ENCODE measurements at places on chromosomes 11 and 22.
A peak's percentile ranks its signal among the peaks of the same experiment; 100 is the strongest.

- DNase-seq, result peak; percentile 53
Observed at GRCh38 chr22:44080936-44081861, 57.1 kb downstream of the PARVB start.

GRCh38 chr11:69361466-69361865 lies 67.5 kb downstream of the MYEOV start:
- DNase-seq, result no peak

- DNase-seq, result no peak
Observed at GRCh38 chr11:85682330-85683305, 3.4 kb downstream of the CCDC89 start.

DNA sequence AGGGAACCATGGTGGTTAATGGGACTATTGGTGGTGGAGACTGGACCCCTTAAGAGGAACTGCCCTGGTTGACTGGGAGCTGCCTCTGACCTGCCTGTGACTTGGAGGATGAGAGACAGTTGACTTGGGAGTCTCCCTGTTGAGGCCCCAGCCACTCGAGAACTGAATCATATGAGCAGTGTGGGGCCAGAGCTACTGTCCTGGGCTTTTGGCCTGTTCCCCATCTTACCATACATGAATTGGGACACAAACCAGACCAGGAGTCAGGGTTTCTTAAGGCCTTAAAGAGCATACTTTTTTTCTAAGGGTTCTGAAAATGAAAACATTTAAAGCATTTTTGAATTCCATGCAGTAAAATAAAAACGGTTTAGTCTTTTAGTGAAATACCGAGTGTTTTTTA lies 92.8 kb downstream of the TEAD1 start:
- DNase-seq, result no peak

- DNase-seq, result no peak
Observed at GRCh38 chr22:19180234-19180633, 1.7 kb upstream of the SLC25A1 start.

DNA sequence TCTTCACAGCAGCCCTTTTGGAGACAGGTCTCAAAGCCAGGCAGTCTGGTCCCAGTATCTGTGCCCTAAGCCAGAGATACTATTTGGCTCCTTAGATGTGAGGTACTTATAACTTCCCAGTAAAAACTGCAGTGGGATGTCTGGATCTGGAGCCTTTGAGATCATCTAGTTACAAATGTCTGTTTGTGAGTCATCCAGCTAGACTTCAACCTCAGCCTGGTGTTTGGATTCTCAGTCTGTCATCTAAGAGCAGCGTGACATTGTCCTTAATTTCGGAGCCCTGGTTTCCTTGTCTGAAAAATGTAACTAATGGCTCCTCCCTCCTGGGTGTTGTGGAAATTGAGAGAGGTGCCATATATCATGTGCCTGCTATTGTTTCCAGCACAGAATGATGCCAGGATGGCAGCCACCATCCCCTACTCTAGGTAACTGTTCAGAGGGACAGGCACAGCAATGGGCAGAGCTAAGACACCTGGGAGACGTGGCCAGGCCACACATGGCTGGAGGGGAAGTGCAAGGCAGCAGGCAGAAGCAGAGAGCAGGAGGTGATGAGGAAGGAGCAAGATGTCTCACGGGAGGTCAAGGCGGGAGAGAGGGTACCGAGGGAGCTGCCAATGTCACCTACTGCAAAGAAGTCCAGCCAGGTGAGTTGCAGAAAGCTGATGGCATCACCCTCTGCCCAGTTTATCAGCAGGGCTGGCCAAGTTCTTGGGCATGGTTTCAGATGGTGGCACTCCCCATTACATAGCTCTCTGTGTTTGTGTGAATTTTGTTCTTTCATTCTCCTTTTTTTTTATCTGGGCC lies 20.6 kb upstream of the ST3GAL4 start:
- DNase-seq, result no peak

- DNase-seq, result no peak
Observed at GRCh38 chr11:63872800-63873197, 33.9 kb downstream of the MARK2 start.

DNA sequence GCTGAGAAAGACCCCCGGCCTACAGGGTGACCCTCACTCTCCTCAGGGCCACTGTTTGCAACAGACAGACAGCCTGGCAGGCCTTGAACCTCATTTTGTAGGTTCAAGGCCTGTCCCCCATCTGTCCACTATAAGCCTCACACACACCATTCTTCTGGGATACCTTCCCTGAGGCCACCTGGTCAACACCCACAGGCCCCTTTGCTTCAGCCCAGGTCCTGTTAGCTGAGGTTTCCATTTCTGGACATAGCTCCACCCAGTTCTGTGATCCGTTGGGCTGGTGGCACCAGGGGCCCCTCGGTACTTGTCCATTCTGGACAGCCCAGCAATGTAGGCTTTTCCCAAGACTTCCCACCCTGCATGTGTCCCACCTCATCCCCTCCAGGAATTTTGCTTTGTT lies 3.1 kb downstream of the MIF start:
- no peak for DNase-seq

DNA sequence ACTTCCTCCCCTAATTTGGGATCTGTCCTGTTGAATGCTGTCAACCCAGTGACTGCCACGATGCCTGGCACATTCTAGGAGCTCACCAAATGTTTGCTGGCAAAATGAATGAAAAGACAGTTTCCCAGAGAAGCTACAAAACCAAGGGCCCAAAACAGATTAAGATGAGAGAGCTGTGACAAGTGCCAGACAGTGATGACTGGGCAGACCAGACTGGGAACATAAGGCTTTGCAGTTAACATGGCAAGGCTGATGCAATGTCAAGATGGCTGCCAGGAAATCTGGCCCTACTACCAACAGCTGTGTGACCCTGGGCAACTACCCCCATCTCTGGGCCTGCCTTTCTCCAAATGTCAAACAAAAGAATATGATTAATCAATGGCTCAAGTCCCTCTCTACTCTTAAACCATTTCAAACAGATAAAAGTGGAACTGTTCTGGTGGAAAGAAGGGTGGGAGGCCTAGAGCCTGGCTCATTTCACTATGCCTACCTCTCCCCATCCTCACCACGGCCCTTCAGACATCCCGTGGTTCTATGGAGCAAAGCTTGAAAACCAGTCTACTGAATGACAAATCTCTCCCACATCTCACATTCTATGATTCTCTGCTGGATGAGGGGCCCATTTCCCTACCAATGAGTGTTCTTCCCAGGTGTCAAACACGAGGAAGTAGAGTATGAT lies 12.8 kb downstream of the AP1B1 start:
- DNase-seq, result no peak

GRCh38 chr11:113567867-113568544 lies 92.8 kb upstream of the DRD2 start:
- no peak for DNase-seq

DNA sequence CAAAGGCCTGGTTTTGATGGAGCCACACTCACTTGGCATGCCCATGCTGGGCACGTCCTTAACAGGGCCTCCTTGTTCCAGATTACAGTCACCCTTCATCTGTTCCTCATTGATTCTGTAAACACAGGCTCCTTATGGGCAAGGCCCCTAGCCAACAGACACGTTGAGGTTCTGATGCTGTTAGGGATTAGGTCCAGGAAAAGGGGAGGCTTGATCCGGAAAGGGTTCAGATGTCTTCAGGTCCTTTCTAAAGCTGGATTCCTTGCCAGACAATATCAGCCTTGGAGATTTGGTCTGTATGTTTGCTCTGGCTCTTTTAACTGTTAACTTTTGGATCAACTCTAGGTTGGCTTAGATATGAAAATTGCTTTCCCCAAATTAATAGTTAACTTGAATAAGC lies 46.9 kb upstream of the PRSS23 start:
- DNase-seq, result no peak

- no peak for DNase-seq
Observed at GRCh38 chr11:126768702-126769101, 231.9 kb downstream of the KIRREL3 start.

DNA sequence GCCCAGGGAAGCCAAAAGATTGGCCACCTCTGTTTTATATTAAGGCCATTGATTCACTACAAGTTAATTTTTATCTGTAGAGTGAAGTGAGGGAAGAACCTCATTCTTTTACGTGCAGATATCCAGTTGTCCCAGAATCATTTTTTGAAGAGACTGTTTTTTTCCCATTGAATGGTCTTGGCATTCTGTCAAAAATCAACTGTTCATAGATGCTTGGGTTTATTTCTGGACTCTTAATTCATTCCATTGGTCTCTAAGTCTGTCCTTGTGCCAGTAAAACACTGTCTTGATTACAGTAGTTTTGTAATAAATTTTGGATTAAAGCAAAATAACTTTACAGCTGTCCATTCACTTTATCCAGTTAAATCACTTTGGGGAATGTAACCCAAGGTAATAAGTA lies 26.8 kb downstream of the WBP2NL start:
- DNase-seq, result no peak

- DNase-seq, result no peak
Observed at GRCh38 chr11:77636731-77637344, 756 bp downstream of the CLNS1A start.

GRCh38 chr22:23073526-23074229 lies 3.4 kb downstream of the GNAZ start:
- DNase-seq, result no peak

DNA sequence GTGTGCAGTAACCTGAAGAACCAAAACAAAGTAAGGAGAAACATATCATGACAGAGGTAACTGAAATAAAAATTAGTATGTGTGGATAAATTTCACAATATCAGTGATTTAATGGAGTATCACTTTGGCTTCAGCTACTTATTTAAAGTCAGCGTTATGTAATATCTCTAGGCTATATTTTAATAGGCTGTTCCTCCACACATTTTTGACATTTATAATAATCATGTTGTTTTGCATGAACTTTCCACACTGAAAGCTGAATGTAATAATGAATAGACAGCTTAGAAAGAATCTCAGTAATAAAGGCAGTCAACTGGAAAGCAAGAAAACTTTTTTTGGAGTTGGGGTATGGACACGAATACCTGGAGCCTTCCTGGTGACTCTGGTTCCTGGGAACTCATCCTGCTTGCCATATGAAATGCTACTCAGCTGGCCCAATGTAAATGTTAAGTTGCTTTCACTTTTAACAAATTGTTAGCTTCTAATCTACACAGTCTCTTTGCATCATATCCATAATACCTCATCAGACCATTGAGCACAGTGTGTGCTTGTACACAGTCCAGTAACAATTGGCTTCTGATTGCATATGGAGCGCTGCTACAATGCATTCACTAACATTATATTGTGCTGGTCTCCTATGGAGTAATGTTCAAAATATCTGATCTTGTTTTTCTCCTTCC lies 257.7 kb downstream of the SOX6 start:
- DNase-seq, result no peak

DNA sequence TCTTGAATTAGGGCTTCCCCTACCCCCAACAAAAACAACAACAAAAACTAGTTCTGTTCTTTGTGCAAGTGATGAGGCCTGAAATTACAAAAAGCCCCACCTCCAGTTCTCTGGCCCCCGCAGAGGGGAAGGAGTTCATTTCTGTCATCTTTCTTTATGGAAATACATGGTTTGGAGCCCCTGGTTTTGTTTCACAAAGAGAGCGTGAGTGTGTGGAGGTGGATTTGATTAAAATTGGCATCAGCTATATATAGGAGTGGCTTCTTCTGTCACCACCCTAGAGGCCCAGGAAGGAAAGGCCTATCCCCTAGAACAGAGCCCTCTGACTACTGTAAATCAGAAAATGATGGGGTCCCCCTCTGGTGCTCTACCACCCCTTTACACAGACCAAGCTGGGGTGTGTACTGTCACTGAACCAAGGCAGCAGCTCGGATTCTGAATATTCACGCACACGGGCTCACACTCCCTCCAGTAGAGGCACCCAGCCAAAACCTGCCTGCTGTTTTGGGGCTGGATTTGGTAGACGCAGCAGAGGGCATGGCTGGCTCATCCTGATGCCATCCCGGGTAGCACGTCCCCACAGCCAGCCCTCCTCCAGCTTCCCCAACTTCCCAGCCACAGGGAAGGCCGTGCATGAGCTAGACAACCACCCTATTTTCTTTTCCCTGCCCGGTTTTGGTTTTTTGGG lies 19.4 kb downstream of the RCOR2 start:
- DNase-seq, result no peak

DNA sequence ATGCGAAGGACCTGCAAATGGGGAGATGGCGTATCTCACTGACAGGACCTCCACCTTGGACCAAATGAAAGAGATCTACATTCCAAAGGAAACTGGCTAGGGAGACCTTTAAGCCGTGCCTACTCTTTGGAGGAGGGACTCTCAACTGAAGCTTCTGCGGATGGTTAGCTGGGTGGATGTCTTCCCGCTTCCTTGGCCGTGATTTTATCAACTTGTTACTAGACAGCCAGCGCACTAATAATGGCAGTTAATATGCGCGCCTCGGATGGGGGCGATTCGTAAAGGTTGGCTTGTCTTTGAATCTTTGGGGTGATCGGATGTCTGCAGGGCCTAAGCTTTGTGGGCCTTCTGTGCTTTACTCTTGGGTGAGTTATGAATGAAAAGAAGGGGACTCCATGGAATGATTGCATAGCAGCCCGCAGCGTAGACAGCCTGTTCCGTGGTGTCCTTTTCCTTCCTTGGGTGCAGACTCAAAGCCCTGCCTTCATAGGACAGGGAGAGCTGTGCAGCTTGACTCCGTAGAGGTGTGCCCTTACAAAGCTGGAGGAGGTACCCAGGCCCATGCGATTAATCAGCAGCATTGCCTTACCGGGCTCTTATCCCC lies 1.5 kb downstream of the ZNRF3 start:
- no peak for DNase-seq

GRCh38 chr11:125489166-125489565 lies 6.9 kb downstream of the FEZ1 start:
- no peak for DNase-seq

GRCh38 chr11:131392528-131393255 lies 22.3 kb downstream of the NTM start:
- no peak for DNase-seq

GRCh38 chr22:31912407-31912743 lies 32.0 kb upstream of the YWHAH start:
- DNase-seq, result no peak

- no peak for DNase-seq
Observed at GRCh38 chr11:36928621-36929020, 330.6 kb upstream of the RAG2 start.

GRCh38 chr22:25722626-25723025 lies 19.4 kb upstream of the MYO18B start:
- no peak for DNase-seq

DNA sequence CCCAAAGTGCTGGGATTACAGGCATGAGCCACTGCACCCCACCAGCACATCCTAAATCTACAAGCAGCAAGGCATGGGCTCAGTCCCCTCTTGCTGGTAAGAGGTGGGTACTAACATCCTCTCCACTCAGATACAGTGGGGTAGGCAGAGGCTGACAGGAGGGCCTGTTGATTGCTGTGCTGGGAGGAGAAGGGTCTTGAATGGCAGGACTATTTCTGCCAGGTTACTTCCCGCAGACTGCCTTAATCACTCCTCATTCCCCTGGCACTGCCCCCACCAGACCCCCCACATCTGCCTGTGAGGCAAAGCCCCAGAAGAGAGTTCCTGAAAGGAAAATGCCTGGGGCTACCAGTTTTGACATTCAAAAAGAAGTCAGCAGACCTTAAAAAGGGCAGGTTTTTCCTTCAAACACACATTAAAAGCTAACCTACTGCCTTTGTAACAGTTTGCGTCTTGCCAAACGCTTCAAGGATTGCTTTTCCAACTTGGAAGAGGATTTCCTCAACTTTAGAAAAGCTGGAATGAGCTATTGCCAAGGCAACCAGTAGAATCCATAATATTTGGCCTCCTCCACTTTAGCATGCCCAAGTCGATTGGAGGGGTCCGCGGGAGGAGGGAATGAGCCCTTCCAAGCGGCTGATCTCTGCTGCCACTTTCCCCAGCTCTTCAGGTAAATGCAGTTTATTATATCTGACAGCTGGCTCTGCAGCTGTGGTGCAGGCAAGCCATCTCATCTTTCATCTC lies 62.0 kb downstream of the FDX1 start:
- DNase-seq, result no peak
